IMR-90 (cell line): ENCODE measurements at places on chromosomes 1 and 21. TPM values are rescaled to one million over a fixed set of nuclear protein-coding genes. Genes with fewer than 3 reads are reported as not detected.

COQ8A gene
- total RNA-seq = 3.3 and 3.8 TPM in 2 replicates

TENT5C gene
- total RNA-seq = 4.1 and 5.3 TPM in 2 replicates

CASQ1 gene
- total RNA-seq = 0.18 TPM in 1 of 2 replicates, not detected in the other

TMEM81 gene
- total RNA-seq = 1.7 and 1.8 TPM in 2 replicates

HPDL gene
- total RNA-seq = 0.54 and 0.56 TPM in 2 replicates

RIPPLY3 gene
- total RNA-seq = not detected in 2 replicates

PGLYRP4 gene
- not detected in 2 replicates for total RNA-seq

HUNK gene
- total RNA-seq = 1.1 and 2.0 TPM in 2 replicates

PLA2G2C gene
- total RNA-seq = not detected in 2 replicates

ADAM30 gene
- not detected in 2 replicates for total RNA-seq

IFNAR1 gene
- 9.9 and 12.8 TPM in 2 replicates for total RNA-seq

PLA2G2D gene
- total RNA-seq = not detected in 2 replicates

IQCC gene
- 1.9 and 2.2 TPM in 2 replicates for total RNA-seq

KRTAP22-2 gene
- total RNA-seq = not detected in 2 replicates

HOOK1 gene
- not detected in 2 replicates for total RNA-seq
